ENCODE measurements at places on chromosomes 1 and 21.

GRCh38 chr1:192263436-192263835 is 53.4 kb upstream of the RGS21 start:
- DNase-seq = no peak

- no peak for DNase-seq
These were observed 119.4 kb downstream of the NEK7 start for GRCh38 chr1:198276241-198276640.

GRCh38 chr1:59354709-59355337 is 57.9 kb downstream of the FGGY start:
- no peak for DNase-seq

DNA sequence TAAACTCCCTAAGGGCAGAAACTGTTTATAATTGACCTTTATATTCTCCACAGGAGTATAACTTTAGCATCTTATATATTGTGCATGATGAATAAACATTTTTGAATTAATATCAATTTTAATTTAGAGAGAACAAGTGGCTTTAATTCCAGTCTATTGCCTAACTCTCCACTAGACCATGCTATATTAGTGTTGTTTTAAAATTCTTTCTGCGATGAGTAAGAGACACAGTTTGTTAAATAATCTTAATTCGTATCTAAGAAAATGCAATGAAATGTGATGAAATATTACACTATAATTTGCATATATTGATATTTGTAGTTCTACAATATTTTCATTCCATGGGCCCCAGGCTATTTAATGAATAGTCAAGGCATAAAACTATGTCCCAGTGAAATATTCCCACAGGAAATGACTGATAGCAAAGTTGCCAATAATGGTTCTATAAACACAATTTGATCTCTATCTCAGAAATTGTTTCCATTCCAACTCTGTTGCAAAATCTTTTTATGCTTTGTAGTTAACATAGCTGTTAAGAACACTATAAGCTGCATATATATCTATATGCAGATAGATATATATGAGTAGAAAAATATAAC is 2.9 kb upstream of the SYDE2 start:
- DNase-seq = no peak

Data from anterior cingulate cortex (tissue), 58 donors.